ENCODE measurements at places on chromosomes 16 and 17.

DNA sequence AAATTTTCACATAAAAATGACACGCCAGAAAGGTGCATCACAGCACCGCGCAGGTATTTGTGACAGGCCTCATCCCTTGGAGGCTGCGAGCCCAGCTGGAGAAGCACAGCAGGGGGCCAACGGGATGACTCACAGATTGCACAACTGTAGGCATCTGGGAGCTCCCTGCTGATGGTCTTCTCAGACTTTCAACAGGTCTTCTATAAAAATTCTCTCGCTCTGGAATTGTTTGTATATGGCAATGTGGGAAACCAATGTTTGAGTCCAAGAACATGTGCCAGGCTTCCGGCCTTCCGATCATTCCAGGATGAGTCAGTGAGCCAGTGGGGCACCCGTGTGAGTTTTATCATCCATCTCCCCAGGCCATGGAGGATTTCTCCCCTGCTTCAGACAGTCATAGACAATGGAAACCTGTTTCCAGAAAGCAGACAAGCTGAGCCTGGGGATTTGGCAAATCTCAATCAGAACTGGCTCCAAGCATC, 24.1 kb upstream of the ADORA2B start:
- DNase-seq = no peak

DNA sequence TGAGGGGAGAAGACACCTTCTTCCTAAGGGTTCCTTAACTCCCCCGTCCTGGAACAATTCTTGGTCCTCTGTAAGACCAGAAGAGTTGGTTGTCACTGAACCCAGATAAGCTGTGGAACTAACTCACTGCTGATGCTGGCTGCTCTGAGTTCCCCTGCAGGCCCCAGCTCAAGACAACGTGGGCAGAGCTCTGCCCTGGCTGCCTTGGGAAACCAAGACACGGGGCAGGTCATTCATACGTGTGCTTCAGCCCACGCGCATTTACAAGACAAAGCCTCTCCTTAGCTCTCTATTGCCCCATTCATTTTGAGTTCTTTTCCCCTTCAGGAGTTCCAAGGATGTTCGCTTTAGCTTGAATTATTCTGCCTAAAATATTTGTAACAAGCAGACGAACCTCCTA, 3.4 kb upstream of the NAT9 start:
- no peak for DNase-seq

- no peak for DNase-seq
Observed at GRCh38 chr17:41340934-41341861, 9.4 kb downstream of the KRT33A start.

DNA sequence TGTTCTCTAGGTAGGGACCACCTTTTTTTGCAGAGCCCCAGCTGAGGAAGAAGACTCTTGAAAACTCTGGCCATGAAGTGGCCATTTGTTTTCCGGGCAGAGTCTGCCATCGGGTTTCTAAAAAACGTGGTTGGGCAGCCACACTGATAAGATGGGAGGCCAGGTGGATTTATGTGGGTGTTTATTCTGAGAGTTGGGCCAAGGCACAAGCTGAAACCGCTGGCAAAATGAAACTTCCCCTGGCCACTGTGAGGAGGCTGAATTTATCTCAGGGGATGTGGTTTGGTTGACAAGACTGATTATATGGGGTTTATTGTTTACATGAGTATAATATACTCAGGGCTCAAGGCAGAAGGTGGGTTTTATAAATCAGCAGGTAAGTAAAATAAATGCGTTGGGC, 421.8 kb downstream of the UTP18 start:
- no peak for DNase-seq

All from NCI-H2081 treated with DMSO at 0.1 percent for 48 hours (cell line).